T-helper 17 cell (primary cell): ENCODE measurements at places on chromosomes 2 and 18.

GRCh38 chr2:149732730-149733290 lies 145.2 kb upstream of the MMADHC start:
- H3K27me3 ChIP-seq, result peaks cover 6% of the 10 kb centered on the region
- DNase-seq, result no peak
- no peaks in the 10 kb centered on the region for H3K36me3 ChIP-seq
- H3K27ac ChIP-seq, result no peak overlapping the region
- no peak overlapping the region for H3K4me3 ChIP-seq

- H3K27me3 ChIP-seq, result no peaks in the 10 kb centered on the region
- H3K27ac ChIP-seq, result no peak overlapping the region
- DNase-seq, result no peak
- H3K4me1 ChIP-seq, result no peaks in the 10 kb centered on the region
These were observed 353.4 kb upstream of the VRK2 start for GRCh38 chr2:57693177-57693576.

GRCh38 chr18:26268454-26268853 lies 42.2 kb downstream of the TAF4B start:
- H3K36me3 ChIP-seq, result peaks cover 4% of the 10 kb centered on the region
- H3K4me1 ChIP-seq, result peaks cover 2% of the 10 kb centered on the region

GRCh38 chr2:28387082-28387960 lies 5.3 kb upstream of the FOSL2 start:
- no peak overlapping the region for H3K4me3 ChIP-seq
- no peak for DNase-seq
- H3K4me1 ChIP-seq, result peaks cover 20% of the 10 kb centered on the region
- H3K27ac ChIP-seq, result no peak overlapping the region
- H3K27me3 ChIP-seq, result no peaks in the 10 kb centered on the region
- H3K36me3 ChIP-seq, result no peaks in the 10 kb centered on the region

- peaks cover 50% of the 10 kb centered on the region for H3K27me3 ChIP-seq
- no peak overlapping the region for H3K4me3 ChIP-seq
- no peak for DNase-seq
- no peaks in the 10 kb centered on the region for H3K4me1 ChIP-seq
- H3K36me3 ChIP-seq, result peaks cover 3% of the 10 kb centered on the region
- H3K27ac ChIP-seq, result no peak overlapping the region
These were observed 42.5 kb upstream of the ATP8B1 start for GRCh38 chr18:57845605-57846074.

- peaks cover 9% of the 10 kb centered on the region for H3K36me3 ChIP-seq
- H3K4me1 ChIP-seq, result peaks cover 60% of the 10 kb centered on the region
- no peaks in the 10 kb centered on the region for H3K27me3 ChIP-seq
- no peak for DNase-seq
- H3K27ac ChIP-seq, result peak overlapping the region; percentile 96
- peak overlapping the region; percentile 99 for H3K4me3 ChIP-seq
These were observed 1.1 kb downstream of the TRABD2A start for GRCh38 chr2:84879584-84880394.

- H3K4me3 ChIP-seq, result no peak overlapping the region
- H3K4me1 ChIP-seq, result no peaks in the 10 kb centered on the region
- peaks cover 10% of the 10 kb centered on the region for H3K27me3 ChIP-seq
- H3K27ac ChIP-seq, result no peak overlapping the region
These were observed 398.9 kb upstream of the FANCL start for GRCh38 chr2:58640042-58640441.
